ENCODE measurements at places on chromosomes 13 and 19.

- no peak for DNase-seq
These were observed 2.3 kb upstream of the HIF3A start for GRCh38 chr19:46294494-46294893.

GRCh38 chr19:32580901-32581704 lies at the start of gene PDCD5:
PDCD5 (plus strand) TSS chr19:32581190; CDS start chr19:32581262, 72 bp downstream.
- DNase-seq = peak; percentile 94

GRCh38 chr13:113472355-113473025 lies 18.0 kb downstream of the DCUN1D2 start:
- DNase-seq = no peak

GRCh38 chr13:21047591-21048282 lies 13.6 kb downstream of the LATS2 start:
- no peak for DNase-seq

DNA sequence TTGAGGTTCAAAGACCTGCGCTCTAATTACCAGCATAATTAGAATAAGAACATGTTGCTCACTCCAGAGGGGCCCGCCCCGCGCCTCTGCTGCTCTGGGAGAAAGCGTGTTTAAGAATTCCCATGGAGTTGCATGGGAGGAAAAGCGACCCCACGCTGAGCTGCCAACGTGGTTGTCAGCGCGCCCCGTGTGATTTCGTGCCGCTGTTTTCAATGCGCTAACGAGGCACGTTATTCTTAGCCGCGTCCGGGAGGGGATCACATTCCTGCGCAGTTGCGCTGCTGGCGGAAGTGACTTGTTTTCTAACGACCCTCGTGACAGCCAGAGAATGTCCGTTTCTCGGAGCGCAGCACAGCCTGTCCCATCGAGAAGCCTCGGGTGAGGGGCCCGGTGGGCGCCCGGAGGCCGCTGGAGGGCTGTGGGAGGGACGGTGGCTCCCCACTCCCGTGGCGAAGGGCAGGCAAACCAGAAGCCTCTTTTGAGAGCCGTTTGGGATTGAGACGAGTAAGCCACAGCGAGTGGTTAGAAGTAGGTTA lies 173.8 kb upstream of the SOX1 start:
- DNase-seq = no peak

- DNase-seq = no peak
These were observed 6.4 kb downstream of the ARHGEF7 start for GRCh38 chr13:111121506-111121905.

GRCh38 chr13:114319441-114319913 lies 5.2 kb downstream of the CHAMP1 start:
- no peak for DNase-seq

- no peak for DNase-seq
These were observed 7.9 kb downstream of the HNRNPL start for GRCh38 chr19:38841787-38842438.

DNA sequence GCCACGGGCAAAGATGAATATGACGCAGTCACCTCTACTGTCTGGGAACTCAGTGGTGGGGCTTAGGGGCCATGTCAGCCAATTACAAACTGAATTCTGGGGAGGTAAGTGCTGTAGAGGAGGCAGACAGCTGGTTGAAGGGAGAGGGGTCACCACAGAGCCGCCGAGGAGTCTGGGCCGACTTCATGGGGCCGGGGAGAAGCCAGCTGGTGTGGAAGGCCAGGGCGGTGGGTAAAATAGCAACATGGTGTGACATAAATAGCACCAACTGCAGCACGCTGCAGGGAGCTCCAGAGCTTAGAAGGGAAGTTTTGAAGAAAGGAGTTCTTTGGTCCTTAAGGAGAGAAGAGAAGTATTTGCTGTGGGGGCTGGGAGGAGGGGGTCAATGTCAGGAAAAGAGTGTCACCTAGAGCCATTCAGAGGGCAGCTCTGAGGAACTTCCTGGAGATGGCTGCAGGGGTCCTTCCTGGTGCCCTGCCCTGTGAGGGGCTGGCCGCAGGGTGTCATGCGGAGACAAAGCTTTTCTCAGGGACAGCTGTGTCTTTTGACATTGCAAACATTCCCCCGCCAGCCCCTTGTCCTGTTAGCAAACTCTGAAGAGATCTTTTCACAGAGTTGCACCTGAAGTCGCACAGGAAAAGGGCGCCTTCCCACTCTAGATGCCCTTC lies 6.4 kb downstream of the METTL21C start:
- DNase-seq = no peak

DNA sequence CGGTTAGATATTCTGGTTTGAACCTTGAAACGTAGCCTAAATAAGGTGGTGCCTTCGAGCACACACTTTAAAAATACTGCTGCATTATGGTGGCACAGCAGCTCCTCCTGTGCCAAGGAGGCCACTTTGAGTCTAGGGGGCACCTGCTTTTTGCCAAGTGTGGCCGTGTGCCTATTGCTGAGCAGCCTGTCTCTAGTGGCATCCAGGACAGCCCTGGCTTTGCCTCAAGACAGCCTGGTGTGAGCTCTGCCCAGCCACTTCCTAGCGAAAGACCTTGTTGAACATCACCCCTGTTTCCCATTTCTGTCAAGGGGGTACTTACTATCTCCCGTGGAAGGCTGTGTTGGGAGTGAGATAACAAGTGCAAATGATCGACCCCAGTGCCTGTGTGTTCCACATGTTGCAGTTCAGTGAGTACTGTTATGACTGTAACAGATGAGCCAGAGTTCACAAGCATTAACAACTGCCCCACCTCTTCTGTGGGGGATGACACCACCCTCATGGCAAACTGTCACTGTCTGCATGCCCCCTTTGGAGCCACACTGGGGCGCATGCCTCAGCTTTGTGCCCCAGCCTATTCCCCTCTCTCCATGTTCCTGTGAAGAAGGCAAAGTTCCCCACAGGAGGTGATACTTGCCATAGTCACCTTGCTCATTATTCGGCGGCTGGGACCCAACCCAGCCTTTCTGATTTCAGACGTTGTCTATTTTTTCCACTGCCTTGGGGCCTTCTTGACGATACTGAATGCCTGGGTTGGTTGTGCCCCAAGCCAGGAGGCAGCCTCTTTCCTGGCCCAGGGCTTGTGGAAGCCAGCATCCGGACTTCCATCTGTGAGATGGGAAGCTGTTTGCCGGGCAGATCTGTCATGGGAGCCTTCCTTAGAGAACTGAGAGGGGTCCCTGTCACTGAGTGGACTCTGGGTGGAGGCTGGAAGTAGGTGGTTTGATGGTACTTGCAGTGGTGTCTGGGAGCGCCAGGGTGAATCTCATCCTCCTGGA lies 5.4 kb downstream of the GATAD2A start:
- no peak for DNase-seq
